ENCODE measurements at places on chromosomes 16 and 17.
A peak's percentile ranks its signal among the peaks of the same experiment; 100 is the strongest.

- DNase-seq = no peak
Measured at GRCh38 chr16:11182411-11182810, 73.6 kb downstream of the SOCS1 start.

DNA sequence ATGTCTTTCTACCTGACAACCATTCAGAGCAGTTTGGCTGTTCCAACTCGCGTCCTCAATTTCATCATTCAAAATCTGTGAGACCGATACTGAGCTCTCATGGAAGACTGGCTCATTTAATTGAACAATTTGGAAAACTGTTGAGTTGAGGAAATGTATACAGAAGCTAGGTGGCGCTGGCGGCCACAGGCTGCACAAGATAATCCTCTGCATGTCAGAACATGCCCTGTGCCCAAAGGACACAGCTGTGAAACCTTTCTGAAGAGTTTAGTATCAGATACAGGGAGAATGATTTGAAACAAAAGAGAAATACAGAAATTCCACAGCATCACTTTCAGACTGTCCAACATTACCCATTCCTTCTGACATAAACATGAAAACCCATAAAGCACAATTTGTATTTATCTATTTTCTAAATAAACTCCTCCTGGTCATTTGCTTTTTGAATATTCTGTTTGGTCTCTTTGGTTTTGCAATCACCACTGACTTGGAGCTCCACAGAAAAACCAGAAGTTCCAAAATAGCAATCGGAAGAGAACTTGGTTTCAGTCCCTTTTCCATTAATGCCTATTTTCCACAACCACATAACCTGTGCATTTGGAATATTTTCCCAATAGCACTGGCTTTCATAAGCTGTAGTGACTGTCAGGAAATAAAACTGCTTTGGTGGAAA, 192.8 kb downstream of the MAP2K6 start:
- DNase-seq = no peak

GRCh38 chr16:12440228-12440530, 363.5 kb downstream of the CPPED1 start:
- no peak for DNase-seq

DNA sequence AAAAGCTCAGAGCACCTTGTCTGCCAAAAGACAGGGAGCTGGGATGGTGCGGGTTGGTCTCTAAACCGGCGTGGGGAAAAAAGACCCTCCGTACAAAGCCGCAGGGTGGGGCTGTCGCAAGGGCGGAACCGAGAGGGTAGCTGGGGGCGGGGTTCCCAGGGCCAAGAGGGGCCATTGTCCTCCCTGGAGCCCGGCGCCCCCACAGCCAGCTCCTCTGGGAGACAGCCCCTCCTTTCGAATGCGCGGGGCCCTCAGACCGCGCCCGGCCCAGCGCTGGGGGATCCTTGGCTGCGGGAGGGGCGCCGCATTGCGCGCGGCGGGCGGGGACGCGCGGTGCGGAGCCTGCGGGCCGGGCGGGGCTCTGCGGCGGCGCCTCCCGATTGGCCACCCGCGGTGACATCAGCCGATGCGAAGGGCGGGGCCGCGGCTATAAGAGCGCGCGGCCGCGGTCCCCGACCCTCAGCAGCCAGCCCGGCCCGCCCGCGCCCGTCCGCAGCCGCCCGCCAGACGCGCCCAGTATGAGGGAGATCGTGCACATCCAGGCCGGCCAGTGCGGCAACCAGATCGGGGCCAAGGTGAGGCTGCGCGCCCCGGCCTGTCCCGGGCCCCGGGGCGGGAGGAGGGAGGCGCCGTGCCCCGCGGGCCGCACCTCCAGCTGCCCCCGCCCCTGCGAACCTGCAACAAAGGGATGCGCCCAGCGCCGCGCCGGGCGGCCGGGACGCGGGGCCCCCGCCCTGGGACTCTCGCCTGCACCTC, at the start of gene TUBB3:
Gene TUBB3 (plus strand): TSS at position 459 of the 756 bp plus-strand sequence. CDS start 60 bp downstream, at position 519.
- DNase-seq = peak; percentile 27

- DNase-seq = no peak
Measured at GRCh38 chr17:82840431-82840831, 609 bp upstream of the ZNF750 start.

DNA sequence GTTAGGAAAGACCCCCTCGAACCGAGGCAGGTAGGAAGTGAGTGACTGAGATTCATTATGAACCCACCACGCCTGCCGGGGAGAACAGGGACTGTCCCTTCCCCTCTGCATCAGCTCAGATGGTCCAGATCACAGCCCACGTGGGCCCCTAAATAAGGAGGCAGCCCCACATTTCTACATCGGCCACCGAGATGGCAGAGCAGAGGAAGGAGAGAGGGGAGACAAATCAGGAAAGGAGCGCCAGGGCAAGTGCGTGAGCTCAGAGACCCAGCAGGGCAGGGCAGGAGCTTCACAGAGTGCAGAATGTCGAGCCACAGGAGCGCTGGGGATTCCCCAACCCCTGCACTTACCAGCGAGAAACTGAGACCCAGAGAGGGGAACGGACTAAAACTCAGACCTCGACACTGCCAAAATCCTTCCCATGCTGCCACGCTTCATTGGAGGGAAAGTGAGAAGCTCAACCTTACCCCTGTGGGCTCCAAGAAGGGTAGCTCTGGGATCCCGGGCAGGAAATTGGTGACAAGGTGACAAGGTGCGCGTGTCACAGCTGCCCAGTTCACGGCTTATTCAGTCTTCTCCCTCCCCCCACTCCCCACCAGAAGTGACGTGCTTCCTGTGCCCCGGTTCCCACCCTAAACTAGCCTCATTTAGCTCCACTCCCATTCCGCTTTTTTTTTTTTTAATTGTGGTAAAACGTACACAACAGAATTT, at the start of gene ICAM2:
Gene ICAM2 (minus strand): TSS at position 578 of the 711 bp plus-strand sequence. CDS start 13,942 bp downstream, outside the sequence.
- peak; percentile 99 for DNase-seq

DNA sequence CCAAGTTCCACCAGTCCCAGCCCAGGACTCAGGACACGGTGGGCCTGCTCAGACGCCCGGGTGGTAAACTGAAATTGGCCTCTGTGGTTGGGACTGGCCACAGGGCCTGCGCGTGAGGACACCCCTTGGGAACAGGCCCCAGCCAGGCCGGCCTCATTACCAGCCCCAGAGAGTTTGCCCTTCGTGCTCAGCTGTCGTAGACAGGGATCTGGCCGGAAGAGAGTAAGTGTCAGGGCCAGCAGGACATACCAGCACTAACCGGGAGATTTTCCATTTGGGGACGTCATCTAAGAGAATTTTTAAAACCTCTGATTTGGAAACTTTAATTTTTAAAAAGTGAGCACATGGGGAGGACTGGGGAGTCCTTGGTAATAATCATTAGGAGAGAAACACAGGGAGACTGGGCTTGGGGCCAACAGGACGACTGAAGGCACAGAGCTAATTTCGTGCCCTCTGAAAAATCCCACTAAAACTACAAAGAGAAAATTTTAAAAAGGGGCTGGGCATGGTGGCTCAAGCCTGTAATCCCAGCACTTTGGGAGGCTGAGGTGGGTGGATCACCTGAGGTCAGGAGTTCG, 2.4 kb upstream of the RBFOX3 start:
- no peak for DNase-seq

DNA sequence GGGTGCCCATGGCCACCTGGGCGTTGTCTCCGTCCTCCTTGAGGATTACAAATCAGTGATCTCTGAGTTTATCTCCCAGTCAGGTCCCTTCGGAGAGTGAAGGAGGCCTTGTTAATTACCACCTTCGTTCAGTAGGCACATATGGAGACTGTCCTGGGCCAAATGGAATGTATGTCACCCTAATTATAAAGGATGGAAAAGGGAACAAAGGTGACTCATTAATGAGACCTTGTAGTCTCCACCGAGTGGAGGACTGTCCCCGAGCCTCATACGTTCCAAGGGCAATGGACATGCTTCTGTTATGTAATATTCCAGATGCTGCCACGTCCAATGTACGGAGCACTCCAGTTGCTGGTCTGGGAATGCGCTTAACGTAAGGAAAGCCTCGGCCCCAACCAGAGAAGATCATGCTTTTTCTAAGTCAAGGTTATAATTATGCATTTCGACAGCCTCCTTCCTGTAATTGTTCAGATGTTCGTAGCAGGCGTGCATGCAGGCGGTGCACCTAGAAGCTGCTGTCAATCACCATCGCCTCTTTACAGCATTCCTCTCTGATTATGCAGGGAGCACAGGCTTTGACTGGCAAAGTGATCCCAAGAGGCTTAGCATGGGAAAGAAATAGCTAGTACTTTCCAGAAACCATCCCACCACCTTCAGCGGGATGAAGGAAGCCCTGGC, 22.4 kb upstream of the SEC14L1 start:
- no peak for DNase-seq

DNA sequence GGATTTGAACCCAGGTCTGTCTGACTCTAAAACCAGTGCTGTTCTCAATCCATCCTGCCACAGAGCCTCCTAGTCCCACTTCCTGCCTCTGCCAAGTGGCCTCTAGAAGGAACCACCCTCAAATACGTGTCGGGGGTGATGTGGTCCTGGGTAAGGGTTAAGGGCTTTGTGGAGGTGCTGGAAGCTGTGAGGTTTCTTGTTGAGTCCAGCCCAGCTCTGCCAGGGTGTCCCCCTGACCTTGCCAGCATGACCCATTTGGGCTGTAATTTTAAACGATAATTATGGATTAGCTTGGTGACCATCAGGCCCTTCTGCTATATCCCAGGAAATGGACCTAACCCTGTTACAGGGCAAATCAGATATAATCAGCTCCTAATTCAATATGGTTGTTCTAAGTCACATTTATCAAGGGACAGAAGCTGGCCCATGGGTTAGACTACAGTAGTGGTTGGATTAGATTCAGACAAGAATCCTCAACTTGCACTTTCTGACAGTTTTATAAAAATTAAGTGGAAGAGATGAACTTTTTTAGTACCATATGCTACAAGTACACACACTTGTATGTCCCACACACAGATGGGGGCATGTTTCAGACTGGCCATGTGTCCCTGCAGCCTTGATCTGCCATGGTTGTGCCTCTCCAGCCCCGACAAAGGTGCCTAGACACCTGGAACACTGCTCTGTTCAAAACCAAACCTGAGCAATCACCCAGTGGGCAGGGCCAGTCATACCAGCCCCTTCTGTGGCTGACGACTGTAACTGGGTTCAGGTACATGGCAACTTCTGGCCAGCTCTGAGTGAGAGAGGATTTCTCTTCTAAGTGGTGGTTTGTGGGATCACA, 48.0 kb downstream of the SMPD3 start:
- no peak for DNase-seq

- no peak for DNase-seq
Measured at GRCh38 chr16:77790009-77790372, 1.6 kb downstream of the VAT1L start.

- DNase-seq = no peak
Measured at GRCh38 chr16:35391328-35391727, 1931.9 kb downstream of the TP53TG3F start.

- no peak for DNase-seq
Measured at GRCh38 chr16:54125751-54126655, 160.6 kb downstream of the IRX3 start.

DNA sequence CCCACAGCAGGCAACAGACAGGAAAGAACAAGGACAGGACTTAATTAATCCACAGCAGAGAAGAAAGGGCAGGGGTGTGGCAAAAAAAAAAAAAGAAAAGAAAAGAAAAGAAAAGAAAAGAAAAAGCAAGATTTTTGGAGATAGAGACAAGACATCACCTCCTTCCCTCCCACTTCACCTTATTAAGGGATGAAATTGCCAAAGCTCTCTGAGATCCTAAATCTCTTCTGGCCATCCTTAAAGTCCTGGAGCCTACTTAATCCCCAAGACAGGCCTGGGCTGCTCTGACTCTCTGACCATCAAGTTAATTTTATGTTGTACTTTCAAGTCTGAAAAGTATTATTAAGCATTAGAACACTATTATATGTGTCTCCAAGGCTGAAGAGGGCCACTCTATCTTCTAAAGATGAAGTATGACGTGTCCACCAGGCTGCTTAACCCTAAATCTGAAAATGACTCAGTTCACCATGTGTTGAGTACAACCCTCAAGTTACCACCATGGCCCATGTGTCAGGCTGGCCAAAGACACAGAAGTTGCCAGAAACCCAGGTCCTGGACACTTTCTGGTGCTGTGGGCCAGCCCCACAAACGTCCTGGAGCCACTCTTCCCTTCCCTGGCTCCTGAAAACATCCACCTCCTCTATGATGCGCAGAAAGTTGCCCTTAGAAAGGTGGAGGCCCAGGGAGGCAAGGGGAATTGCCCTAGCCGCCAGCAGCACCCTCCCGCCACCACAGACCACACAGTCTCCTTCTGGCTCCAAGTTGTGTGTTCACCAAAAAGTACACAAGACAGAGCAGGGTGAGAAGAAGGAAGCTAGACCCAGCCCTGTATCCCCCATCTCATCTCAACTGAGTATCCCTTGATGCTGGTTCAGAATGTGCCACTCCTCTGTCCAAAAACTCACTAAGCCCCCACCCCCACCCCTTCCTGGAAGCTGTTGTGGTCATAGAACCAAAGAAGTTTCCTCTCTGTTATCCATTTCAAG, 2.7 kb downstream of the SOCS1 start:
- peak; percentile 31 for DNase-seq

DNA sequence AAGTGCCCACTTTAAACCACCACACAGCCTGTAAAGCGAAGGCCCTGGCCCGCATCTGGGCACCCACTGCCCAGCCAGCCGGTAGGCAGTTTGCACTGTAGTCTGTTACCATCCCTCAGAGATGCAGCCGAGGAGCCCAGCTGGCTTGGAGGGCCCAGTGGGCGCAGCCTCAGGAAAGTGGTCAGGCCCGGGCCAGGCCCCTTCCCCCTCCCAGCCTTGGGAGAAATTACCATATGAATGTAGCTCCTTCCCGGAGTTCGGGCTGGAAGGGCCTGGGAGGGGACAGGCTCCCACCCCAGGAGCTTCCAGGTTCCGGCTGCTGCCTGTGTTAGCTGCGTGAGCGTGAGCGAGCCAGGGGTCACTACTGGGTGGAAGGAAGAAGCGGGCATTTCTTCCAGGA, 325.4 kb downstream of the SEC14L1 start:
- DNase-seq = no peak

DNA sequence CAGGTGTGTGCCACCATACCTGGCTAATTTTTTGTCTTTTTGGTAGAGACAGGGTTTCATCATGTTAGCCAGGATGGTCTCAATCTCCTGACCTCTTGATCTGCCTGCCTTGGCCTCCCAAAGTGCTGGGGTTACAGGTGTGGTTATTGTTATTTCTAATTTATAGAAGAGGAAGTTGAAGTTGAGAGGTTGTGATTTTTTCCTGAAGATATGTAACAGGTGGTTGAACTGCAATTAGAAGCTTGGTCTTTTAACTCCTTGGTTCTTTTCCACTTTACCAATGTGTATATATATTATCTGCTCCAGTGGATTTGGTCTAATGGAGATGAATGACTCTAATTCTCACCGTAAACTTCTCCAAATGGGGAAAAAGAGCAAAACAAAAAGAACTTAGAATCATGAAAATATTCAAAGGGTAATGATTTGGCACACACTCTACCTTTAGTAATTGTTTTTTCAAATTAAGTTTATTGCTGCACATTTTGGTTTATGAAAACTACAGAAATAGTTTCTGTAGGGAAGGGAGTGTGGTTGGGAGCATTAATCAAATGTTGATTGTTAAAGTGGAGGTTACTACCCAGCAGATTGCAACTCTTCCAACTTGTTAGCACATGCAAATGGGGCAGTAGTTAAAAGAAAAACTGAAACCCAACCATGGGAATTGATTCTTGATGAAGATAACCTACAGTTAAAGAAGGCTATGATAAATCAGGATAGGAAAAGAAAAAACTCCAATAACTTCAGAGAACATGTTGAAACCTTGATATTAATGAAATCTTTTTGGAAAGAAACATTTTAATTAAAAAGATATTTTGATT, 1.8 kb upstream of the KRT10 start:
- no peak for DNase-seq

- no peak for DNase-seq
Measured at GRCh38 chr17:16314189-16314588, 39.1 kb downstream of the CENPV start.

Data from T-helper 2 cell (primary cell).